AG09309 (cell line): ENCODE measurements at places on chromosomes 1 and 21.

DNA sequence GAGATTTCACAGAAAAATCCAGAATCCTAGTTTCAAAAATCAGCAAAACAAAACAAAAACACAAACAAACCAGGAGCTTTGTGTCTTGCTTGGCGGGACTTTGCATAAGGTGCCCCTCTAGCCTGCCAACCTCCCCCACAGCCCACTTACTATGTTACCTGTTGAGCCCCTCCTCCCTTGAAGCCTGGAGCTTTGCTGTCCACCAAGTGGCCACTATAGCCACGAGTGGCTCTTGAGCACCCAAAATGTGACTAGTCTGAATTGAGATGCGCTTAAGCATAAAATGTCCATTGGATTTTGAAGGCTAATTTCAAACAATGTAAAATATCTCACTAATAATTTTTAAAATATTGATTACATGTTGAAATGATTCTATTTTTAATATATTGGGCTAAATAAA lies 12.2 kb downstream of the TFAP2E start:
- no peak for DNase-seq

DNA sequence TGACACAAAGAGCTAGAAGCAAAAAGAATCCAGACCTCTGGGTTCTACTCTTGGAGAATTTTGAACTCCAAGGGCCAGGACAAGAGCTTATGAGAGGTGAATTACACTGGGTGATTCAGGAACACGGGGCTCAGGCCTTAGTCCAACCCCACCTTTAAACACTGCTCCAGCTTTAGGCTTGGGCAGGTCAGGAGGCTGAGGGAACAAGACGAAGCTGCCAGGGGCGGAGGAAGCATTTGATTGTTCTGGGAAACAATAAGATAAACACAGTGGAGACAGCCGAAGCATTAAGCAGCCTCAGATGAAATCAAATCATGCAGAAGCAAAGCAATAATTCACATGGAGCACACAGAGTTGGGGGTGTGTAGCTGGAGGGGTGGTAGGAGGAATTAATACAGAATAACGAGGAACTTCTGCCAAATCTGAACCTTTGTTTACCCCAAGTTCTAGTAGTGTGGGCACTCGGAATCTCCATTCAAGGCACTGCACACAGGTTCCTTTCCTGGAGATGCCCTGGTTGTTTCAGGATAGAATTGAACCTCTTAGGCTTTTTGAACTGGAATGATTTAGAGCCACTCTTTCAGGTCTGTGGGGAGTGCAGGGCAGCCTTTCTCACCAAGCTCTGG lies 93.2 kb downstream of the PLXNA2 start:
- DNase-seq: no peak

GRCh38 chr1:119790451-119791198 lies 20.6 kb downstream of the REG4 start:
- DNase-seq: no peak

GRCh38 chr1:29986986-29987385 lies 736.4 kb downstream of the MATN1 start:
- no peak for DNase-seq

- DNase-seq: no peak
These were observed 147.0 kb upstream of the DNAH14 start for GRCh38 chr1:224782281-224783000.

- no peak for DNase-seq
These were observed 6.2 kb upstream of the KCNK2 start for GRCh38 chr1:215076322-215076721.

DNA sequence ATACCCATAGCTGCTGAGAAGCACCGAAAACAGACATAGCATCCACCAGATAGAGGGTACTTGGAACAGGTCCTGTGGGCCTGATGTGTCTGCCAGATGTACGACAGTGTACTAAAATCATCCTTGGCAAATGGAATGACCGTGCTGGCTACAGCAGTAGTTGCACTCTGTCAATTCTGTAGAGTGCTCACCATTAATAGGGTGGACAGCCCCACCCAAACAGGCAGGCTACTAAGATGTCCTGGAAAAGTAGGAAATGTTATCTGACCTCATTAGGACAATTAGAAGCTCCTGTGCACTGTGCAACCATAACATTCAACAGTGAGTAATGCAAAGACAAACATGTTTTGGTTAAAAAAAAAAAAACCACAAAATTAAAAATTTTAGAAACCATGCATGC lies 106.2 kb downstream of the PTPN14 start:
- no peak for DNase-seq

GRCh38 chr21:45856442-45856841 lies 125.1 kb upstream of the COL6A1 start:
- DNase-seq: no peak

DNA sequence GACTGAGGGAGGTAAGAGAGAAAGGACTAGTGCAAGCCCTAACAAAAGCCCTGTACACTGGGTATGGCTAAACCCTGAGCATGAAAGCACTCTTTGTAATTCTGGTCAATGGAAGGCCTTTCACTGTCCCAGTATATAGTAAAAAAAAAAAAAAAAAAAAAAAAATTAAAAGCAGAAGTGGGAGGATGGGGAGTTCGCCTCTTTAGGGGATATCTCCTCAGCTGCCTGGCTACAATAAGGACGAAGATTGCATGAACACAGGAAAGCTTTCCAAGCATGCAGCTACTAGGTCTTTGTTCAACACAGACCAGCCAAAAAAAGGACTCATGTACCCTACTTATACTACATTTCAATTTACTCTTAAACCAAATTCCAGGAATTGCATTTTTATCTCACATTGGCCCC lies 59.1 kb downstream of the EIF4G3 start:
- no peak for DNase-seq

GRCh38 chr1:90817399-90817798 lies 100.3 kb upstream of the BARHL2 start:
- no peak for DNase-seq

- no peak for DNase-seq
These were observed 13.6 kb downstream of the PCNX2 start for GRCh38 chr1:233281711-233282581.
